ENCODE measurements at places on chromosomes 3 and 15. TPM values are rescaled to one million over a fixed set of nuclear protein-coding genes. Genes with fewer than 3 reads are reported as not detected.

Gene ZKSCAN7
- 3.4 TPM for total RNA-seq

Gene ACKR2
- total RNA-seq = 1.3 TPM

Gene SELENOT
- total RNA-seq = 138 TPM

Gene INSYN1
- not detected for total RNA-seq

Gene CYP19A1
- total RNA-seq = not detected

Gene TAGLN3
- total RNA-seq = 0.57 TPM

Measured in activated CD8-positive, alpha-beta memory T cell treated with anti-CD3 and anti-CD28 coated beads for 36 hours (primary cell).